ENCODE measurements at places on chromosomes 4 and X.

DNA sequence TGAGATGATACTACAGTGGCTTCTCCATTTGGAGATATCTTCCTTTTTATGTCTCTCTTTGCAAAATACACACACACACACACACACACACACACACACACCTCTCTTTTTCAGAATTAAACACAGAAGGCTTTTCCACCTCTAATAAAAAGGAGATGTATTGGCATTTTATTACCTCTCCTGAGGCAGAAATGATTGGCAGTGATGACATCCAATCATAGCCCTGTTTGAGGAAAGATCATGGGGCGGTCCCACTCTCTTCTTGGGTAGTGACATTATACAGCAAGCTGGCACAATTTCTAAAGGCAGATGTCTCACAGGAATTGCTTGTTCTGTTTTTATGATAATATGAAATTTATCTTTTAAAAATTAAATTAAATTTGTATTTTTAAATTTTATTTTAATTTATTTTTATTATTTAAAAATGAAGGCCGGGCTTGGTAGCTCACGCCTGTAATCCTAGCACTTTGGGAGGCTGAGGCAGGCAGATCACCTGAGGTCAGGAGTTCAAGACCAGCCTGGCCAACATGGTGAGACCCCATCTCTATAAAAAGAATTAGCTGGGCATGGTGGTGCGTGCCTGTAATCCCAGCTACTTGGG, 15.6 kb downstream of the CHRNA9 start:
- DNase-seq, result no peak

GRCh38 chrX:145910017-145910416, 92.4 kb downstream of the SLITRK2 start:
- DNase-seq, result no peak

- no peak for DNase-seq
Observed at GRCh38 chr4:163623787-163624186, 129.3 kb downstream of the TMA16 start.

GRCh38 chr4:47209833-47210232, 178.5 kb downstream of the GABRB1 start:
- DNase-seq, result no peak

- no peak for DNase-seq
Observed at GRCh38 chr4:158884280-158884679, 115.5 kb downstream of the FNIP2 start.
